CD4-positive, alpha-beta T cell treated with Interleukin-10 for 1 hour (primary cell): ENCODE measurements at places on chromosomes 4 and X.

DNA sequence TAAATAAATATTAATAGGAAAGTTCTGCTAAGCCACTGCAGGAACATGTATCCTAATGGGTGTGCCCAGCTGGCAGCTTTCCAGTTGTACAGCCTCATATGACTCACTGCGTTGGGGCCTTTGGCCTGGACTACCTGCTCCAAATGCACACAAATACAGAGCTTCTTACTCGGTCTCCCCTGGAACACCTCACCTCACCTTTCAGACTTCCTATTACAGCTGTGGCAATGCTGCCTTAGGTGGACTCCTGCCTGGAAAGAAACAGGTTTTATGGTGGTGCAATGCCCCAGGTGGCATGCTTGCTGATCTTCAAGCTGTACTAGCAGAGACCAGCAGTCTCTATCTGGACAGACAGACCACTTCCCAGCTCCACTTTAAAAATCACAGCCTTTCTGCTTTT, 85.7 kb upstream of the EXOC1L start:
- DNase-seq, result no peak

GRCh38 chrX:105618393-105619101, 203.8 kb upstream of the NRK start:
- no peak for DNase-seq

DNA sequence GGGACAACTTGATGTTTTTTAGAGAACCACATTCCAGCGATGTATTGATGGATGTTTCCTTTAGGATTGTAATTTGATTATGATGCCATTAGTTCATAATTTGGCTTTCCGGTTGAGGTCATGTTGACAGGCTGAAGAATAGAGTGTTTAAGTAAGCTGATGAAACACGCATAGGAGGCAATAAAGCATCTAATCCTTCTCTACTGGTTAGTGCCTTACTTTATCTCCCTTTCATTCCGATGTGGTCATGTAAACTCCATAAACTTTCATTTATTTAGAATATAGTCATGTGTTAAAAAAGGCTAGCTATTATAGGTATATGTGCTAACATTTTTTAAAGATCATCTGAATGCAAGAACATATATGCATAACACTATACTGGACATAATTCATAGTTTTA, 15.0 kb downstream of the FRMPD4 start:
- DNase-seq, result no peak

- no peak for DNase-seq
Observed at GRCh38 chr4:51960486-51960885, 59.7 kb downstream of the LRRC66 start.

GRCh38 chrX:52983321-52984000, 25.1 kb upstream of the FAM156A start:
- DNase-seq, result no peak

- no peak for DNase-seq
Observed at GRCh38 chrX:43552156-43552555, 103.9 kb upstream of the MAOA start.
